ENCODE measurements at places on chromosomes 11 and 22.

DNA sequence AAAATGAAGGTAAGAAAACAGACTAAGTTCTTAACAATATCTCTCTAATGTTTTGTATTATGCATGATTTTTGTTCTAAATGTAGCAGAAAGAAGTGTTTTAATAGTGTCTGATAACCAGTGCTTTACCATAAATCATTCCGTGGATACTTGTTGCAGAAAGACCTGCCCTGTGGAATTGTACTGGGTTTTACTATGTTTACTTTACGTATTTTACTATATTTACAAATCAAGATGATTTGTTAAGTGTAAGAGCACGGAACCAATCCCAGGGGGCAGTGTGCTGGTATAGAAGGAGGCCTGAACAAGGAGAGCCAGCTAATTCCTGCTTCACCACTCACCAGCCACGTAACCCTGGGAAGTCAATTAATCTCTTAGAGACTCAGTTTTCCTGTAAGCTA, 1.4 kb downstream of the HTR3B start:
- peak; percentile 86 for DNase-seq

GRCh38 chr11:1994121-1994520, 3.5 kb downstream of the H19 start:
- DNase-seq: no peak

DNA sequence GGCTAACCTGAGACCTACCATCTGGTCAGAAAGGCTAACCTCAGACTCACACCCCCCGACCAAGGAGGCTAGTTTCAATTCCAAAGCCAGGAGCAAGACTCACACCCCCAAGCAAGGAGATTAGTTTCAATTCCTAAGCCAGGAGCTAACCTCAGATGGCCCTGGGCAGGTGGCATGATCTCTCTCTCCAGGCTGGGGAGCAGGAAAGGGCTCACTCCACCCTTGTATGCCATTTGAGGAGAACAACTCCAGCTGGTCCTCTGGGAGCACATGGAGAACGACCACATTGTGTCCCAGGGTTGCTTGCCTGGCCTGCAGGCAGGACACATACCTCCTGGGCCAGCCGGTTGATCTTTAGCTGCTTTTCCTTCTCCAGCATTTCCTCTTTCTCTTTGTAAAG, 32.6 kb downstream of the USH1C start:
- no peak for DNase-seq

DNA sequence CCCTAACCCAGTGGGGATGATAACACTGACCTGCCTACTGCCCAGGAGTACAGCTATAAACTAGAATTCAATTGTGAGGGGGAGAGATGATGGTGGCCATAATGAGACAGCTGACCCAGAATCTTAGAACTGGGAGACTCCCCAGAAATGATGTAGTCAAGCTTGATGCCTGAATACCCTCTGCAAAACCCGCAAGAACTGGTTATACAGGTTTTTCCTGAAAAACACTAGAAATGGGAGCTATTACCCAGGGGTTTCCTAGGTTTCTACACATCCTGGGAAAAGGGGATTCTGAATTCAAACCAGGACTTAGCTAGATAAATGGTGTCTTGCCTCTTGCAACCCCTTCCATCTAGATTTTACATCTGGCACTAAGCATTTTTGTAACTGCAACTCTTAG, 113.8 kb upstream of the NARS2 start:
- DNase-seq: peak; percentile 66

DNA sequence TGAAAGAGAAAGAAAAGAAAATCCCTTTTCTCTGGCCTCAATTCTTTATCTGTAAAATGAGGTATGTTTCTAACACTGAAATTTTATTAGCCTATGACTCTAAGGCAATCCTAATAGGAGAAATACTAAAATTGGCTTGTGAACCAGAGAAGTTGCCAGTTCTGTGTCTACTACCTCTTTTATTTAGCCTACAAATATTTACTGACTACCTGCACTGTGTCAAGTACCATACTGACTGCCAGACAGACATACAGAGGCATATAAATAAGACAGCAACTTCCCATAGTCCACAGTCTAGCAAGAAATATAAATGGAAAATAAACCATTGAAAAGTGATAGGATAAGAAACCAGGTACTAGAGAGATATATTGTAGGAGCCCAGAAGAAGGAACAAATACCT, 2.4 kb upstream of the SOX6 start:
- DNase-seq: no peak

DNA sequence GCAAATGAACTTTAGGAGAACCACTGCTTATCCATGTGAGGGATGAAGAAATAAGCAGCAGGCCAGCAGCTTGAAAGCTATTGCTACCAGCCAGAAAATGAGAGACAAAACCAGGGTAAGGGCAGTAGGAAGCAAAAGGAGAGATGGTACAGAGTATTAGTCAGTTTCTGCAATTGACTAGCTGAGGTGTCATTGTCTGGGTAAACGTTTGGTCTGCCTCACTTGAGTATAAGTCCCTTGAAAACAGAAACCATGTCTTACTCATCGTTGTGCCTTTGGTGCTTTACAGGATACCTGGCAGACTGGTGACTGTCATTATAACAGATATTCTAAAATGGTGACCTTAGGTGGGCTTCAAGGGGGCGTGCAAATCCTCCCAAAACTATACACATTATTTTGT, 63.9 kb upstream of the USP47 start:
- no peak for DNase-seq

DNA sequence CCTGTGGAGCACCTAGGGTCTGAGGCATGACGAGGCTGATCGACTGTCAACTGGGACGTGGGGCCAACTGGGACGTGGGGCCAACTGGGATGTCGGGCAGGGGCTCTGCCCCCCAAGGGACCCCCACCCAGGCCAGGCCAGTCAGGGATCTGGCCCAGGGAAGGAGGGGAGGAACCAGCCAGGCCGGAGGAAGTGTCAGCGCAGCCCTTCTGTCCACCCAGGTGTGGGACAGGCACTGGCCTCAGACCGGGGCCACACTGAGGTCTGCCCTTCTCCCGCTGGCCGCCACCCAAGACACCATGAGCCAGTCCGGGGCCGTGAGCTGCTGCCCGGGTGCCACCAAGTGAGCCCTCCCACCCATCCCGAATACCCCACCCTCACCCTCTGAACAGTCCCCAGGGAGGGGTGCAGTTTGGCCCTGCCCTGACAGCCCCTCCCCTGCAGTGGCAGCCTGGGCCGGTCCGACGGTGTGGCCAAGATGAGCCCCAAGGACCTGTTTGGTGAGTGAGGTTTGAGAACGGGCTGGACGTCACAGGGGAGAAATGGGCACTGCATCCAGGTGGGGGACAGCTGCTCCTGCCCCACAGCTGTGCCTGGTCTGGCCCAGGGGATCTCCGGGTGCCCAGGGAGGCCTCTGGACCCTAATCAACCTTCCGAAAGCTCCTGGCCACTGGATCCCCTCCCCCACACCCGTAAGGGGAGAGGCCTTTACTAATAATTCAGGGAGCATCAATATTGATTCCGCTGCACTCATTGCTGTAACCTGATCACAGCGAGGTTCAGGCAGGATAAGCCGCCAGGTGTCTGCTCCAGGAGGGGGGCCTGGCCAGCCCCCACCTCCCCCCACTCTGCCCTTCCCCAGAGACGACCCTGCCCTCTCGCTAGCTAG, 3.3 kb downstream of the EPS8L2 start:
- no peak for DNase-seq

DNA sequence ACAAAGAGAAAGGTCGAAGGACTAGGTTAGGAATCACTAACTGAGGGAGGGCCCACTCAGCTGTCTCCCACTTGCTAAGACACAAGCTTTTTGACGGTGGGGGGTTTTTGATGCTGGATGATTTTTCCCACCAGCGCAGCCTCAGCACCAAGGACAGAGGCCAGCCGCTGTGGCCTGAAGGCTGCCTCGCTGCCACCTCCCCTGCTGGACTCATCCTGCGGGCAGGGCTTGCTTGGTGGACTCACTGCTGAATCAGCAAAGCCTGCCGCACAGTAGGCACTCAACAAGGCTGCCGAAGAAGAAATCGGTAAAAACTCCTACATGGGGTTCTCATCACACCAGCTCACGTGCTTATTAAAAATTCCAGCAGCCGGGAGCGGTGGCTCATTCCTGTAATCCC, 2.6 kb downstream of the ALG12 start:
- DNase-seq: no peak

DNA sequence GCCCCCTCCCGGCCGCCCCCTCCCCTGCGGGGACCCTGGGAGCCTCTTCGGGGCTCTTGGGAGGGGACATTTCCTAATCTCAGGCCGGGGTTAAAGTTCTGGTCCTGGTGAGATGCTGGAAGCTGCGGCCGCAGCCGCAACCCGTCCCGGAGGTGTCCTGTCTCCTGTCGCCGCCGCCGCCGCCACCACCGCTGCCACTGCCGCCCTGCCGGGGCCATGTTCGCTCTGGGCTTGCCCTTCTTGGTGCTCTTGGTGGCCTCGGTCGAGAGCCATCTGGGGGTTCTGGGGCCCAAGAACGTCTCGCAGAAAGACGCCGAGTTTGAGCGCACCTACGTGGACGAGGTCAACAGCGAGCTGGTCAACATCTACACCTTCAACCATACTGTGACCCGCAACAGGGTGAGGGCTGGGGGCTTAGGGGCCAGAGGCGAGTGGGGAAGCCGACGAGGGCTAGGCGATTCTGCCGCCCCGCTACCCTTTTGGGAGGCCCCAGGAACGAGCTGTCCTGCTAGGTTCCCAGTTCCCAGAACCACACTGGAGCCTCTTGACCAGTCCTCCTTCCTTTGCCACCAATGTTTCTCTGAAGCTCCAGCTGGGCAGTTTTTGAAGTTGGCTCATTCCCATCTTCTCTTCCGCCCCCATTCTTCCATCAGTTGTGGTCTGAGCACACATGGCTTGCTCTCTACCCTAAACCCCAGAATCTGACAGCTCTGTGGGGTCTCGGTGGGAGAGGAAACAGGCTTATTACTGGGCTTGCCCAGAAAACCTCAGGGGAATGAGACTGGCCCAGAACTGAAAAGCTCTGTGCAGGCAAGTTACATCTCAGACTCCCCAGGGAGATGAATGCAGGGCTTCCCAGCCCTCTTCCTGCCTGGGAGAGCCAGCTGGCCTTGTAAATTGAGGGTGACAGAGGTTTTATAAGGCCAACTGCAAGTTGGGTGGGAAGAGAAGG, 781 bp downstream of the SIDT2 start:
- peak; percentile 67 for DNase-seq

DNA sequence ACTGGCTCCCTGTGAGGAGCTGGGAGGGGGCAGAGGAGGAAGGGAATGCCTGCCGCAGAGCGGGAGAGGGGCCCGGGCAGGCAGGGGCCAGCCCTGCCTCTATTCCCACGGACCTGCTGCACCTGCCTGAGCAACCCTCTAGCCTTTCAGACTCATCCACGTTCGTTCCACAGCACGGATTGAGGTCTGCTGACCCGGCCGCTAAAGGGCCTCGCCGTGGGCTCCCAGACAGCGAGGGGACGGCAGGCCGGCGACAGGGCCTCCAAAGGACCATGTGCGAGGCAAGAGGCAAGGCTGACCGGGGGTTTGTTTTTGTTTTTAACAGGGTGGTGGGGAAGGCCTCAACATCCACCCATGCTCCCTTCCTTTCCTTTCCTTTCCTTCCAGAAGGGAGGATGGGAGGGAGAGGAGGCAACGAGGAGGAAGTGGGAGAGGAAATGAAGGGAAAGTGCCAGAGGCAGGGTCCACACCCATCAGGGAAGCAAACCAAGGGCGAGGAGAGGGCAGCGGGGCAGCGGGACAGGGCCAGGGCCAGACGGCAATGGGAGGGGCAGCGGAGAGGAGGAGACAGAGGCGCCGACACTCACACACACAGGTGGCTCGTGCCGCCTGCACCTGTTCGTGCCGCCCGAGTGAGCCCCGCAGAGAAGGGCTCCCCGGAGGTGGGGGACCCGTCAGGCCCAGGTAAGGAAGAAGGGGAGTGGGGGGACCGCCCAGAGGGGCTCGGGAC, 7.5 kb downstream of the LRFN4 start:
- DNase-seq: peak; percentile 31

DNA sequence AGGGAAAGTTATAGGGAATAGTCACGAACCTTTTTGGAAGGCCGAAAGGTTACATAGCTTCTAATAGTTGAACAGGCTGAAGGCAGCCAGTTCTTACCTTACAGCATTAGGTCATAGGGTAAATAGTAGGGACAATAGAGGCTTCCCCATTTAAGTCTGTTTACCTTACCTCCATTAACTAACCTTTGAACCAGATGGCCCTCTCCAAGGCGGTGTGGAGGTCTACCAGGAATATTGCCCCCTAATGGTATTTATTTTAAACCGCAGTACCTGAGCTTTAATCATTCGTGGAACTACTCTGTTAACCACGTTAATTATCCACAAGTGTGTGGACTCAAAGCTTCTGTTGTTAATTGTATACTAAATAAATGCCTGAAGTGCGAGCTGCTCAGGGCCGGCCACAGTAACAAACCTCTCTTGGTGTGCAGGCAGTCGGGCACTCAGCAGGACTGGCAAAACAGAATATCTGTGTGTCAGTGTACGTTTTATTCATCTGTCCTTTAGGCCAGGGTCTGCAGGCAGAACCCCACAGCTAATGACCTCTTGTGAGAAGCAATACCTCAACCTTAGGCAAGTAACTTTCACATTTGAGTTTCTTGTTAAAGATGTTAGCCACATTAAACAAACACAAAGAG, 81.7 kb downstream of the PRCP start:
- no peak for DNase-seq

DNA sequence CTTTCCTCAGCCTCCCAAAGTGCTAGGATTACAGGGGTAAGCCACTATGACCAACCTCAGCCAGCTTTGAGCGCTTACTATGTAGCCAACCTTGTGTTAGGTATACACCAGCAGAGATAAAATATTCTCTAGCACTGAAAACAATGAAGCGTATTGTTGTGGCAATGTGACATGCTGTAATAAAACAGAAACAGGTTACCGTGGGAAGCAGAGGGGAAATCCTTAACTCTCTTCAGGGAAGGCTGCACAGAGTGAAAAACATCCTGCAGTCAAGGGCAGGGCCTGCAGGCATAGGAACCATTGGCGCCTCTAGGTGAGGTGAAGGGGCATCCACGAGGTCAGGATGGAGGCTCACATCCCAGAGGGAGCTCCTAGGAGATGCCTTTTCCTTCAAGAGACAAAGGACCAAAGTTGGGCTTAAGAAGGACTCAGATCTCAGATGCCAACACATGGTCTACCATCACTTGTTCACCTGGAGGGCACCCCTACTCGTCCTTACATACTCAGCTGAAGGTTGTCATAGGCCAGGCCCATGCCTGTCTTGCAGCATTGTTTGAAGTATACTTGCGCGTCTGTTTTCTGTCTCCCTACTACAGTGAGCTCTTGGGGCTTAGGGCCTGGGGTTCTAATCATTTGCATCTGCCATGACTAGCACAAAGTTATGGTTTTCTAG, 8.0 kb downstream of the POLD4 start:
- no peak for DNase-seq

DNA sequence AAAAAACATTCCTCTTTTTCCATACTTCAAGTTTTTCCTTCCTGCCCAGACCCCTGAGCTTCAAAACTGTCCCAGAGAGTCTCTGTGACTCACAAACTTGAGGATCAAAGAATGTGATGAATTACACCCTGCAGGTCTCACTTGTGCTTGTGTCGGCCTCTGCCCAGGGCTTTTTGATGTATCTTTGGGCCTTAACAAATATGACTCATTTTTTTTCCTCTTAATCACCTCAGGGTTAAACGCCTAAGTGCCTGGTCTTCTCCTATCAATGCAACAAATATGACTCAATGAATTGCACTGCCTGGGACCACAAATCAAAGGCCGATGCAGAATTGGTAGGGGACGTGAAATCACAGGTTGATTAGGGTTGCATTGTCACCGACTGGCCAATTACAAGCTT, 267.7 kb downstream of the LARGE1 start:
- DNase-seq: no peak

GRCh38 chr11:48083421-48083820, 103.1 kb downstream of the PTPRJ start:
- DNase-seq: no peak

GRCh38 chr11:33716243-33716642, 15.6 kb upstream of the C11orf91 start:
- DNase-seq: peak; percentile 10
